Fibroblast of skin of back (primary cell): ENCODE measurements at places on chromosomes 5 and 9.

DNA sequence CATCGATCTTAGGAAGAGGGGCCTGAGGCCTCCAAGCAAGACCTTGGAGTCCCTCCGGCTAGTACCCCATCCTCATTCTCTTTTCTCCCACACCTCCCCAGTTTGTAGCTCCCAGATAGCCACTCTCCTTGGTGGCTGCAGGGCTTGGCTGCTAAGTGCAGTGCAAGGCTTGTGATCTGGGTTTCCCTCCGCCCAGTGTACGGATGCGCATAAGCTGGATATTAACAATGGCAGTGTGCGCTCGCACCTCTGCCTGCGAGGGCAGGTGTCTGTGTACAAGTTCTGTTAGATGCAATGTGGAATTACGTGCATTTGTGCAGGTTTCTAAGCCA, 71.0 kb upstream of the TBCA start:
- DNase-seq = no peak

- DNase-seq = no peak
Observed at GRCh38 chr5:128355961-128356360, 182.1 kb downstream of the FBN2 start.

DNA sequence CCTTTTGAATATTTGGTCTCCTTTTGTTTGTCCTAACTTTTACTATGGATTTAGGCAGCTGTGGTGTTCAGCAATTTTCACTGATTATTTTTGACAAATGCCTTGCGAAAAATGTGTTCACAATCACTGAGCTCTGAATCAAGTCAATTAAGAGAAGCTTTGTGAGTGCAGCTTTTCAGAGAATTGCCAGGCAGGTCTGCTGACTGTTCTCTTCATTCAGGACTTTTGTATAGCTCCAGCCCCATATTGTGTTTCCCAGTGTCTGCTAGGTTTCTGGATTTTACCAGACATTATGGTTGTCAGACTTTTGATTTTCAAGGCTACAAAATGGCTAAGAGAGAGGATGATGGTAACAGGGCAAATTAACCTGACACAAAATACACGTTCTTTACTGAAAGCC, 1055.9 kb downstream of the CDH18 start:
- DNase-seq = no peak

- no peak for DNase-seq
Observed at GRCh38 chr5:158837908-158838307, 261.8 kb downstream of the EBF1 start.

GRCh38 chr5:12659686-12660085, 755.4 kb upstream of the CTNND2 start:
- no peak for DNase-seq

- DNase-seq = no peak
Observed at GRCh38 chr5:17327048-17327625, 109.7 kb downstream of the BASP1 start.

DNA sequence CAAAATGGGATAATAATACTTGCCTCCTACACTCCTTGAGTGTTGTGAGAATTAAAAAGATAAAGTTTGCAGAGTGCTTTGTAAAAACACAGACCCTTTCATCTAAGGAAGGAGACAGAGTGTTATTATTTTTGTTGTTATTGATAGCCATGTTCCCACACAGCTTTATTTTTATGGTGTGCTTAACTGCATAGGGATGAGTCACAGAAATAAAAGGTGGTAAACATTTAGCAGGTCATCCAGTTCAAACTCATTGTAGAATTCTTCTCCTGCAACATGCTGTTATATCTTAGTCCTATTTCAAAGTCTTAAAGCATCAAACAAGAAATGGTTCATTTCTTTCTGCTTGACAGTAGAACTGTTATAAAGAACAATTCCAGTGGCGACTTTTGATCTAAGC, 367.5 kb upstream of the ACTBL2 start:
- no peak for DNase-seq
